ENCODE measurements at places on chromosomes 2 and 18.

GRCh38 chr2:33118651-33119050 is 171.9 kb downstream of the LTBP1 start:
- DNase-seq: no peak

DNA sequence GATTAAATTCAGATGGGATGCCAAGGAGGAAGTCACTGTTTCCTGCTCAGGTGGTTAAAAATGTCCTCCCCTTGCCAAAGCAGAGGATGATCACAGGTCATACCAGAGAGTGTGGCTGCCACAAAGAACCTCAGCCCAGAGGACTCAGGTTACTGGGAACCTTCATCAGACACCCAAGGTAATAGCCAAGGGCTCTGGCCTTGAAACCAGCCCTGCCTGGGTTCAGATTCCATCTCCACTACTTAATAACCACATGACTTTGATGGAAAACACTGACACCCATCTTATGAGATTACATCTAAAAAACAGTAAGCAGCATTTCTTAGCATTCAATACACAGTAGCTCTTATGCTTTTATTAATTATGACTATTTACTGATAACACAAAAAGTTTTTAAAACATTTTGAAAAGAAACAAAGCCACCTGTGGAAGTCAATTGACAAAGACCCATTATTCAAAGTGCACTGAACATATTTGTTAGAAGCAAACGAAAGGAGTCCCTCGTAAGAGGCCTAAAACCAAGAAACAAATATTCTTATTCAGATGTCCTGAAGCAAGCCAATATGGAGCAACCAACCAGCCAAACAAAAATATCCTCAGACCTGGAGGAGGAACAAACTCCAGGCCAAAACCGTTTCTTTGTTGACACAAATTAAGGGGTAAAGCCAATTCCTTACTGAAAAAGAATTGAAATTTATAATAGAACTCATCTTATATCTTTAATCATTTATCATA is 241.5 kb downstream of the RNF152 start:
- no peak for DNase-seq

GRCh38 chr18:75809926-75810255 is 382.4 kb upstream of the SMIM21 start:
- no peak for DNase-seq

DNA sequence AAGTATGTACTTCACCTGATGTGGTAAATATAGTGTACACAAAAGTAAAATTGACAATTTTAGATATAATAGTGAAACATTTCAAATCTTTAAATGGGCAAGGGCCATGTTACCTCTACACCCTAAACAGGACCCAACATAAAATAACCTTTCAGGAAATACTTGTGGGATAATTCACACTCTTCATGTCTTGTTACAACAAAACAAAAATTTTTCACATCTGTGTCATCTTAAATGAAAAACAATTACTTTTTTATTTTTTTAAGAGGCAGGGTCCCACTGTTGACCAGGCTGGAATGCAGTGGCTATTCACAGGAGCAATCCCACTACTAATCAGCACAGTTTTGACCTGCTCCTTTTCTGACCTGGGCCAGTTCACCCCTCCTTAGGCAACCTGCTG is 42.1 kb downstream of the SRBD1 start:
- no peak for DNase-seq

GRCh38 chr2:57190007-57190406 is 856.6 kb upstream of the VRK2 start:
- no peak for DNase-seq

DNA sequence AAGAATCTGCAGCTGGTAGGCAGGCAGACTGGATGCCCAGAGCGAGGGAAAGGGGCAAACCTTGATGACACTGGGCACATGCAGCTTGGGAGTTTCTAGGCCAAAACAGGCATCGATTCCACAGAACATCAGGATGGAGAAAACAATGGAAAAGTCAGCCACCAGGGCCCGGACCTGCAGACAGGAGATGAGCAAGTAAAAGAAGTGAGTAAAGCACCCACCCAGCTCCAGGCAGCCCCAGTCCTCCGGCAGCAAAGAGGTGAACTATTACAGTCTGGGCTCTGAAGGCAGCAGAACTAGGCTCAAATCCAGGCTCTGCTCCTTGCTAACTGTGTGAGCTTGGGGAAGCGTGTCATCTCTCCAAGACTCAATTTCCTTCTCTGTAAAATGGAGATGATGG is 36.6 kb downstream of the MTHFD2 start:
- no peak for DNase-seq

GRCh38 chr2:156309167-156309566 is 23.4 kb downstream of the NR4A2 start:
- no peak for DNase-seq

DNA sequence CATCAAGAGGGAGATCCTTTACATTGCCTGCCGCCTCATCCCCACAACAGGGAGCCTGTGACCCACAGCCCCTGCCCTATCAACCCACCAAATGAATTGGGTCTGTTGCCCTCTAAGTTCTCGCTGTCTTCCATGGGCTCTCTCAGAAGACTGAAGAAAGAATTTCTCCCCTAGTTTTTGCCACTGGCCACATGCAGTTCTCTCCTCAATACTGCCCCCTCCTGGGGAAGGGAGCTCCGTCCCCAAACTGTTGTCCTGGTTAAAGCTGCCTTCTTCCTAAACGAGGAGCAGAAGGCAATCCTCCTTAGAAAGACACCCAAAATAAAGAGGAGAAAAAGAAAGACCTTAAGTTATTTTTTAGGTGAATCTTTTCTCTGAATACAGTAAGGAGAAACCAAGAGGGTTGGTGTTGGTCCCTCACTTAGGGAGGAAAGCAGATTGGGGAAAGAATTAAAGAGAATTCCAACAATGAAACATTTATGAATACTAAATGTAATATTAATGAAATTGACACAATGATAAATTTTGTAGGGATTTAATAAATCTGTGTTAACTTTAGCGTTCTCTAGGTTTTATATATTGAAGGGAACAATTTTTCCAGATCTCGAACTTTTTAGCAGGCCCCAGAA is 31.1 kb upstream of the SATB2 start:
- no peak for DNase-seq

- DNase-seq: no peak
These were observed 20.3 kb upstream of the CHST10 start for GRCh38 chr2:100437751-100438150.

- DNase-seq: no peak
These were observed 294.2 kb downstream of the FIGN start for GRCh38 chr2:163441603-163442002.

DNA sequence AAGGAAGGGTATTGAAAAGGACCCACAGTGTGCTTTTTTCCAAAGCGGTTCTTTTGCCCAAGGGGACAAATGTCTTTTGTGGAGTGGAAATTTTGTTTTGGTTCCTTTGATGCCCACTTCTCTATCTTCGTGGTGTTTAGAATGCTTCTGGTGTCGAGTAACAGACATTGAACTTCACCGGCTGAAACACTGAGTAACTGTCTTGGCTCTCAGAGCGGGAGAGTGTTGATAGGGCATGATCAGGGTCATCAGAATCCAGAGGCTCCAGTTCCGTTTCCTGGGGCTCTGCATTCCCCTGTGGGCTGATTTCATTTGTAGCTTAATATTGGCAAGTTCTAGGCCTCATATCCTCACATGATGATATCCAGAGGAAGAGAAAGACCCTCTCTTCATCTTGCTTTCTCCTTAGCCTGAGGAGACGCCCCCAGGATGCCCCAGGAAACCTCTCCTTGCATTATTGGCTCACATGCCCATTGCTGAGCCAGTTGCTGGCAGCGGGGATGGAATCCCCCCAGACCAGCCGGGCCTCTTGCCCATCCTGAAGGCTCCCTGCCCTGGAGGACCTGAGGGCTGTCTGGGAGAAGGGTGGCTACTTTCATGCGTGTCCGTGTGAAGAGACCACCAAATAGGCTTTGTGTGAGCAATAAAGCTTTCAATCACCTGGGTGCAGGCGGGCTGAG is 27.9 kb upstream of the AGFG1 start:
- DNase-seq: no peak

DNA sequence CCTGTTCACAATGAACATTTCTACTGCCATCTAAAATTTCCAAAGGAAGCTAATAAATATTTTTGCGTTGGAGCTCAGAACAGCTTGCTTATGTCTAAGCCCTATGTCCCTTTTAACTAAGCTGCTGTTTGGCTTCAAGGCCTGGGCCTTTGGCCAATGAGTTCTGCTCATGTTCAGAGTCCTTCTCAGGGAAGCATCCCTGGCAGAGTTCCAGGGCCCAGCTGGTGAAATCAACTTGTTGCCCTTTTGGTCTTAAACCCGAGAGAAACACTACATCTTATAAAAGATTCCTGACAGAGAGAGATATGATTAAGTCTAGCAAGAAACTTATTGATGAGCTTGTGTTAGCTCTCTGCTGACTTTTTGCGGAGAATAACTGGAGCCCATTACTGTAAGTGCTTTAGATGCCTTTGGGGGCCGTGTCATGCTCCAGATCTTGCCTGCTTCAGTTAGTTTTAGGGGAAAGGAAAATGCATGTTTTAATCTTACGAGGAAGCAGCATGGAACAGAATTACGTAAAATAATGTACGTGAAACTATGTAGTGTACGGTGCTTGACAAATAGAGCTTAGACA is 102.5 kb upstream of the NOSTRIN start:
- DNase-seq: peak; percentile 41

GRCh38 chr2:40653829-40654228 is 201.9 kb upstream of the SLC8A1 start:
- no peak for DNase-seq

GRCh38 chr18:6948281-6949055 is 169.1 kb downstream of the LAMA1 start:
- DNase-seq: no peak

- DNase-seq: no peak
These were observed 25.3 kb downstream of the TMEM127 start for GRCh38 chr2:96240341-96241038.

- DNase-seq: no peak
These were observed 291.4 kb downstream of the DYSF start for GRCh38 chr2:71744781-71745180.

DNA sequence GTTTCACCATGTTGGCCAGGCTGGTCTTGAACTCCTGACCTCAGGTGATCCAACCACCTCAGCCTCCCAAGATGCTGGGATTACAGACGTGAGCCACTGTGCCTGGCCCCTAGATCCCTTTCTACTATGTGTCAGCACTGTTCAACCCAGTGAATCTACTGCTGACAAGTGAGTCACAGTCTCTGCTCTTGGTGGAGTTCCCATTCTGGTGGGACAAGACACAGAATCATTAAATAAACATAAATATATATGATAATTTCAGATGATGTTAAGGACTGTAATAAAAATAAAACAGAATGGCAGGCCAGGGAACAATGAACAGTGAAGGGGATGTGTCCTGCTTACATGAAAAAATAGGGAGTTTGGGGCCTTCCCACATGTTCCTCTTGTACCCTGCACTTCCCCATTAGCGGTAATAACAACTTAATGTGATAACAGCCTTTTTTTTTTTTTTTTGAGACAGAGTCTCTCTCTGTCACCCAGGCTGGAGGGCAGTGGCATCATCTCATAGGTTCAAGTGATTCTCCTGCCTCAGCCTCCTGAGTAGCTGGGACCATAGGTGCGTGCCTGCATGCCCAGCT is 112.2 kb downstream of the CPO start:
- DNase-seq: no peak

GRCh38 chr2:197606180-197606579 is 69.2 kb downstream of the RFTN2 start:
- DNase-seq: no peak

- no peak for DNase-seq
These were observed 288.1 kb downstream of the CCDC178 start for GRCh38 chr18:33152376-33152775.

DNA sequence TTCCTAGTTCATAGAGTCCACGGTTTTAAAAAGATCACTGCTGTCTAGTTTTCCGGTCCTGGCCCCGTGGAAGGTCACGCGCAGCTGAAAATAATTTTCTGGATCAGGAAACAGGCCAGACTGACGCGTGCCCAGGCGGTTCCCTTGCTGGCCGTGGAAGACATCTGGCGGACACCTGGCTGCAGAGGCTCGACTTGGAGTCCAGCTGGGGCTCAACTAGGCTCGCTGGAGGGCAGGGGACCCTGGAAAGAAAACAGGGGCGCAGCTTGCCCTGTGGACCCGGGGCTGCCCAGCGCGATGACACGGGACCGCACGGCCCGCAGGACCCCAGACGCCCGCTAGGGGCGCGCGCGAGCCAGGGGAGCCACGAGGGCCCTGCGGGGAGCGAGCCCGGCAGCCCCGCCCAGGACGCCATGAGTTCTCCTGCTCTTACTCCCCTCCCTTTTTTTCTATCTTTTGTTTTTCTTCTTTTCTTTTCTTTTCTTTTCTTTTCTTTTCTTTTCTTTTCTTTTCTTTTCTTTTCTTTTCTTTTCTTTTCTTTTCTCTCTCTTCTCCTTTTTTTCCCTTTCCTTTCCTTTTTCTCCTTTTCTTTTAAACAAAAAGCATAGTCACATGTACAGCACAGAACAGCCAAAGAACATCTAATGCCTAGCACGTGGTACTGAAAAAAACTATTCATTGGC is 43.2 kb upstream of the UBE2F start:
- DNase-seq: peak; percentile 70

GRCh38 chr2:228039752-228040534 is 141.5 kb downstream of the SPHKAP start:
- DNase-seq: no peak

GRCh38 chr2:127239395-127239794 is 19.3 kb upstream of the CYP27C1 start:
- no peak for DNase-seq

GRCh38 chr2:120686511-120687168 is 49.0 kb upstream of the GLI2 start:
- DNase-seq: no peak

- no peak for DNase-seq
These were observed 287.2 kb downstream of the STK39 start for GRCh38 chr2:167960089-167960747.
